SK-N-DZ (cell line): ENCODE measurements at places on chromosomes 5 and 9.

- no peak for DNase-seq
Observed at GRCh38 chr5:122757285-122757684, 17.6 kb upstream of the SNX2 start.

- no peak for DNase-seq
Observed at GRCh38 chr9:78463750-78464149, 166.8 kb downstream of the PSAT1 start.

DNA sequence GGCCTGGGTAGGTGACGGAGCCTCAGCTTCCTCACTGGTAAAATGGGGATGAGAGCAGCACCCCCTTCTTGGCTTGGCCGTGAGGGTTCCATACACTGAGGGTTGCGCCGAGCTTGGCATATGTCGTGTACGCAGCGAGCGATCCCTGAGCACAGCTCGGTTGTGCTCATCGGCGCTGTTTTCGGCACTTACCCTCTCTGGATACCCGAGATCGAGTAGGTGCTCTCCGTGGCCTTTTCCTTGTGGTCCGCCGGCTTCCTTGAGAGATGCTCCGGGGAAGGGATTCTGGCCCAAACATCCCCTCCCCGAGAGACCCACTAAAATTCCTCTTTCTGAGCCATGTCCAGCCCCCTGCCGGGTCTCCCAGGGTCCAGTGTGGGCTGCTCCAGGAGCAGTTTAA lies 40.0 kb upstream of the HMCN2 start:
- no peak for DNase-seq

GRCh38 chr5:172910828-172911627 lies 48.2 kb upstream of the RPL26L1 start:
- no peak for DNase-seq

GRCh38 chr9:28050941-28051340 lies 477.7 kb upstream of the C9orf72 start:
- DNase-seq = no peak

DNA sequence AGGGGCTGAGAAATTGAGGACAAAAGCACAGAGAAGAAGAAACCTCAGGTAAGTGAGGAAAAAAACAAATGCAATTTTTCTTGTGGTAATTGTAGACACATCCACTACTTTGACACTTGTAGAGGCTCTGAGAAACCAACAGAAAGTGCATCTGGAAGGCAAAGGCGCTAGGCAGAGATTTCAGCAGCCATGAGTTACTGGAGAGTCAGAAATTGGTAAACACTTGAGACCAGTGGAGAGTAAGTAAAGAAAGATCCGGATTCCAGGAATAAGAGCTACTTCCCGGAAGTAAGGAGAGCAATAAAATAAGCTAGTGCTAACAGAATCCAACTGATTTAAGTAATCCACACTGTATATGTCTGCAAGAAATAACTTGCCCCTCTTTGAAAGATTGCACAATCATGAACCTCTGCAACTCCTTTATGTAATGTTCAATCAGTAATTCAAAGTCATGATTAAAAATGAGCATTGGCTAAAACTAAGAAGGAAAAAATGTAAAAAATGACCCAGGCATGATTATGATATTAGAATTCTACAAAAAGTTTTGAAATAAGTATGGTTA lies 382.1 kb downstream of the CDH18 start:
- no peak for DNase-seq

DNA sequence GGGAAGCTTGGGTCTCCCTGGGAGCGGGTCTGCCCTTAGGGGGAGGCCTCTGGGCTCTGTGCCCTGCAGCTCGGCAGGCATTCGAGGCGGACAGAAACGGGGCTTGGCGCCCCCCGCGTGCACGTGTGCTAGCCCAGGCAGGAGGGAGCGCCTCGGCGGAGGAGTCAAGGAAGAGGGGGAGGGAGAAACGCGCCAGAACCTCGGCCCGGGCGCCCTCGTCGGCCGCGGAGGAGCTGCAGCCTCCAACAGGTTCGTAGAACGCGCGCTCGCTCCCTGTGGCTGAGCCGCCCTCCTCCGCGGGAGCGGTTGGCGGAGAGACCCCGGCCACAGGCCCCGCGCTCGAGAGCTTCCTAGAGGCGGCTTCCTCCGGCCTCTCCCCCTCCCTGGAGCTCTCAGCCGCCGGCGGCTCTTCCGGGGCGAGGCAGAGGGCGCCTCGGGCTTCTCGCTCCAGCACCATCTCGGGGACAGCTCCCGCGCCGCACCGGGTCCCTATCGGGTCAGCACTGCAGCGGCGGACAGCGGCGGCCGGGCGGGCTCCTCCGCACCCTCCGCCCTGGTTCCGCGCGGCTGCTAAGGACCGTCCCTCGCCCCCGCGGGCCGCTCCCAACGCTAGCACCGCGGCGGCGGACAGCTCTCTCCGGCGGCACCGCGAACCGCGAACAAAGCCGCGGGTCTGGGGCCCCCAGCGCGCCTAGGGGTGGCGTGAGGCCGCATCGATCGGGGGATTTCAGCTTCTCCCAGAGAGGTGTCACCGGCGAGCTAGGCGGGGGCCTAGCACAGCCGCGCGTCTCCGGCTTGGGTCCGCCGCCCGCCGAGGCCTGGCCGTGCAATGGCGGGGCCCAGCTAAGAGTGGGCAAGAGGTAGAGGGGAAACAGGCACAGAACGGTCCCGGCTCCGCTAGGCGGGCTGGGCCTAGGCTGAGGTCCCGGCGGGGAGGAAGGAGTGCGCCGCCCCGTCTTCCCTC lies 74.6 kb upstream of the CPLX2 start:
- peak; percentile 73 for DNase-seq
